SIG-M5 (cell line): ENCODE measurements at places on chromosomes 1 and 21.

GRCh38 chr1:91763252-91763651 is 122.7 kb downstream of the TGFBR3 start:
- no peak for DNase-seq

DNA sequence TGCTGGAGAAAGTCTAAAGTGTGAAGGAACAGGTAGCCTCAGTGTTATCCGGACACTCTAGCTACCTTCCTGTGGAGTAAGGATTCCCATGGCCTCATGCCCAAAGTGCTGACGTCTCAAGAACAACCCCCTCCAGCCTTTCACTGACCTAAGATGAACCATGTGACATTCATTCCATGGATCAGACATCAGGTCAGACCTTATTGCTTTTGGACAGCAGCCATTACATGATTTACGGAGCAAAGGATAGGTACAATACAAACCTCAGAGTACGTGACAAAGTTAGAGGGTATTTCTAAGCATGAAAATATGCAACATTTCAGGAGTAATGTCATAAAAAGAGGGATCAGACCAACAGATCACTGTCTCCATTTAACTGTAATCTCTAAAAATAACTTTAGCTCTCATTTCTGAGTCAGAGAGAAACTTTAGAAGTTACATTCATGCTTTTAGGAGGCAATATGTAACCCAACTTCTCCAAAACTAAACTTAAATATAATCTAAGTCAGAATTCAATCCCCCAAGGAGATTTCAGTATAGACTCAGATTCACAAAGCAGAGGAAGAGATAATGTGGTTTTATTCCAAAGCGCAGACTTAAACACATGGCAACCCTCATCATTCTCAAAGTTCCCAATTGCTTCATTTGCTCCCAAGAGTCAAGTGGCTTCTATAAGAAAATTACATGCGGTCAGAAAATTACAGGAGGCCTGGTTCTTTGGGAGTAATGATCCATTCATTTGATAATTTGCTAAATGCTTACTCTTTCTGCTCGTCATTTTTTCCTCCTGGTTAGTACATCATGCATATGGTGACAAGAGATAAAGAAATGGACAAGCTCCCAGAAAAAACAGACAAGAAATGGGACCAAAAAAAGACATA is 280.4 kb downstream of the SETD4 start:
- DNase-seq: no peak

GRCh38 chr1:178530502-178530901 is 17.6 kb downstream of the TEX35 start:
- DNase-seq: no peak

GRCh38 chr1:47893412-47893811 is 103.8 kb downstream of the TRABD2B start:
- DNase-seq: no peak

- DNase-seq: no peak
These were observed 65.2 kb downstream of the SYT2 start for GRCh38 chr1:202645097-202645476.

GRCh38 chr1:179016706-179017382 is 8.8 kb upstream of the FAM20B start:
- DNase-seq: no peak

DNA sequence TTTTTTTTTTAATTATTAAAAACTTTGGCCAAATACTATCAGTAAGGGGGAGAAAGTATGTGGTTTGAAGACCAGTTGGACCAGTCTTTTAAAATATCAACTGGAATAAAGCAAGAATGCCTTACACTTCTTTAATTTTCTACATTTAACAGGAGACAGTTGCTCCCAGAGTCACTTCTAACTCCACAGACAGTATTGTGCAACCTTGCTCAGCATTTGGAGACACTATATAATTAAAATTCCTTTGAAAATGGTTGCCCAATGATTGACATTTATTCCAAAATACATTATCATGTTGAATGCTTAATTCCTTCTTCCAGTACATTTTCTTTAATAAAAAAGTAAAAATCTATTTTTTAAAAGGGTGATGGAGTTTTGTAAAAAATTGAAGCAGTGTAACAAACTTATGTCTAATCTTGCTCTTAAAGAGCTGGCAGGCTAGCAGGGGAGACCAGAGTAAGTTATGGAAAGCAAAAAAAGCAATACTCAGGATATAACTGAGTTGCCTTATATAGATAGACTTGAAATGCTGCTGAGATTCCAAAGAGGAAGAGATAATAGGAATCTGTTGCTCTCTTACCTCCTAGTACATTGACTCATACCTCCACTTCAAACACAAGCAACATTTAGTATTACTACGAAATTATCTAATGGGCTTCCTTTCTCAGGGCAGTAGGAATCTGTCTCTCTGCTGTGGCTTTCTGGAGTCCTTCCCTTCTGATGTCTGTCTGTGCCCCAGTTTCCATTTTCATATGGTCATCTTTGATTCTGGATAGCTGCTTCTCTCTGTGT is 69.7 kb upstream of the RGL1 start:
- no peak for DNase-seq

DNA sequence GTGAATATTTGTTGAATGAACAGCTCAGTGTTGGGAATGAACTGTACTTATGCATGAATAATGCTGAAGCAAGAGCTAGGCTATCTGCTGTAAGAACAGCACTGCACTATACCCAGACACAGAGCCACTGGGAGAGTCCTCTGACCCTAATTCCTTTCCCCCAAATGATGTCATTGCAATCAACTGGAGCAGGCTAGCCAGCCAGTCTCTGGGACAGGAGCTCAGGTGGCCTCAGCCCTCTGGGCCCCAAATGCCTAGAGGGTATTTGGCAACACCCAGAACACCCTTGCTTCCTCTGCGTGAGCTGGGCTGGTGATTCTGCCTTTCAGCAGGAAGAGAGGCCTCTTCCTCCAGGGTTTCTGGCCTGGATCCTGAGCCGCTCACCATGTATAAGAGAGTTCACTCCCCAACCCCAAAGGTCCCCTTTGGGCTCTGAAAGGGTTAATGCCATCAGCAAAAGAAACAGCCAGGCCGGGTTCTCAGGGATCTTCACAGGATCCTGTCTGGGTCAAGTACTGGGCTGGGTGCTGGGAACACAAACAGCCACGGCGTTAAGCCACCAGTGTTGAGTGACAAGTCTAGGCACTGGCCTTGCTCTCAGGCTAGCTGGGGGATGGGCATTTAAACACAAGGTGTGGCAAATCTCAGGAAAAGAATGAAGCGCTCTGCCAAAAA is 3.7 kb upstream of the PADI4 start:
- no peak for DNase-seq

GRCh38 chr21:33390479-33390878 is 12.7 kb upstream of the IFNGR2 start:
- no peak for DNase-seq

GRCh38 chr1:118788463-118788862 is 199.7 kb downstream of the TBX15 start:
- no peak for DNase-seq

GRCh38 chr1:192775631-192776030 is 33.2 kb upstream of the RGS2 start:
- DNase-seq: no peak

DNA sequence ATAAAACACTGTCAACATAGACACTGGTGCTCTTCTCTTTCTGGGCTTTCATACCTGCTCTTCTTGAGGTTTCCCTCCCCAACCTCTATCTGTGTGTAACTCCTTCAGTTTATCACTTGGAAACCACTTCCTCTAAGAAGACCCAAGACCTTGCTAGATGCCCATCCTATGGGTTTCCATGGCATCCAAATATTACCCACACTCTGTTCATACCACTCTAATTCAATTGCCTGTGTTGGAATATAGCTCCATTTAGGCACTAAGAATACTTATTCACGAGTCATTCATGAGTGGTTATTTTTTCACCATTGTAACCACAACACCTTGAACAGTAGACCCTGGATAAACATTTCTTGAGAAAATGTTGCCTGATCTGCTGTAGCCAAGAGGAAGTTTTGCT is 231.1 kb upstream of the SGIP1 start:
- DNase-seq: no peak

- DNase-seq: no peak
These were observed 143.2 kb downstream of the KCTD3 start for GRCh38 chr1:215710036-215710898.
